ENCODE measurements at places on chromosomes 3 and 15.

GRCh38 chr3:166446986-166447385 is 609.8 kb upstream of the BCHE start:
- H3K36me3 ChIP-seq: no peaks in the 10 kb centered on the region
- H3K4me3 ChIP-seq: no peak overlapping the region
- no peaks in the 10 kb centered on the region for H3K4me1 ChIP-seq
- DNase-seq: no peak
- no peak overlapping the region for H3K27ac ChIP-seq
- H3K27me3 ChIP-seq: no peaks in the 10 kb centered on the region

DNA sequence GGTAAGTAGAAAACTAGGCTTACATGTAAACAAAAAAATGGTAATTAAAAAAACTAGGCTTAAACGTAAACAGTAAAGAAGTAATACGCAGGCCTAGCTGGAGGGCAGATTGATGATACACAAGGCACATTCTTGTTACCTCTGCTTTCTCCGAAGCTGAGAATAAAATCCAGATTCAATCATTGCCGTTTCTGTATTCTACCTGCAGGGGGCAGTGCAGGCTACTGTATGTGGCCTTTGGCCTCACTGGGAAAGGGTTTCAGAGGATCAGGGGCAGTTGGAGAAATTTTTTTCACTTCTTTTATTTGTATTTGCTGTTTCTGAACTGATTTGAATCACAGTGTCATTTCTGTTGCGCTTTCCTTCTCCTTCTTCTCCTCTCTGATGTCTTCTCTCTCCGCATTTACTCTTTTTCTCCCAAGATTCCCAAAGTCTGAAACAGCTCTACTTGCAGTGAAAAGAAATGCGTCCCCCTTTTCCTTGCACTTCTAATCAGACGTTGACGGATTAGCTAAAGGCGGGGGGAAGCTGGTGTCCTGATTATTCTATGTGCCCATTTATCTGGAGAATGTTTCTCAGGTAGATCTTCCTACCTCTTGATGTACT is 67.1 kb upstream of the MCTP2 start:
- no peak overlapping the region for H3K27ac ChIP-seq
- H3K27me3 ChIP-seq: peaks cover 9% of the 10 kb centered on the region
- no peaks in the 10 kb centered on the region for H3K4me1 ChIP-seq
- no peak overlapping the region for H3K4me3 ChIP-seq
- DNase-seq: peak; percentile 66

DNA sequence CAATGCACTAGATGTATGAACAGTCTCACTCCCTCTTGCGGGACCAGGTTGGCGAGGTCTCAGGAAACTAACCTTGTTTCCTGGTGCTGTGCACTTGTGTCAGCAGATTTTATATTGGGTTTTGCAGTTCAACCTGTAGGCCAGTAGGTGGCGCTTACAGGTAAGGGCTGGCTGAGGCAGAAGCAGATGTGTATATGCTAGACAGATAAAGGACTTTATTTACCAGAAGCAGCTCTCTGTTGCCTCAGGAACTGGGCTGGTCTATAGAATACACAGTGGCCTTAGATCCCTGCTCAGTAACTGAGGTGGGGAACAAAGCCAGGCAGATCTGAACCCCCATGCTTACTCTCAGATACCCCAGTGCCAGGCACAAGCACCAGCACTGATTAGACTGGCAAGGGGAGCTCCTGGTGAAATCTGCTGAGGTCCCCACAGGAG is 296.8 kb downstream of the DOCK3 start:
- no peak overlapping the region for H3K27ac ChIP-seq
- H3K36me3 ChIP-seq: no peaks in the 10 kb centered on the region
- peaks cover 3% of the 10 kb centered on the region for H3K27me3 ChIP-seq
- DNase-seq: peak; percentile 76
- peaks cover 26% of the 10 kb centered on the region for H3K4me1 ChIP-seq
- H3K4me3 ChIP-seq: no peak overlapping the region

GRCh38 chr3:70298385-70298784 is 14.1 kb downstream of the MDFIC2 start:
- no peak for DNase-seq
- no peak overlapping the region for H3K4me3 ChIP-seq
- no peak overlapping the region for H3K27ac ChIP-seq
- no peaks in the 10 kb centered on the region for H3K36me3 ChIP-seq

DNA sequence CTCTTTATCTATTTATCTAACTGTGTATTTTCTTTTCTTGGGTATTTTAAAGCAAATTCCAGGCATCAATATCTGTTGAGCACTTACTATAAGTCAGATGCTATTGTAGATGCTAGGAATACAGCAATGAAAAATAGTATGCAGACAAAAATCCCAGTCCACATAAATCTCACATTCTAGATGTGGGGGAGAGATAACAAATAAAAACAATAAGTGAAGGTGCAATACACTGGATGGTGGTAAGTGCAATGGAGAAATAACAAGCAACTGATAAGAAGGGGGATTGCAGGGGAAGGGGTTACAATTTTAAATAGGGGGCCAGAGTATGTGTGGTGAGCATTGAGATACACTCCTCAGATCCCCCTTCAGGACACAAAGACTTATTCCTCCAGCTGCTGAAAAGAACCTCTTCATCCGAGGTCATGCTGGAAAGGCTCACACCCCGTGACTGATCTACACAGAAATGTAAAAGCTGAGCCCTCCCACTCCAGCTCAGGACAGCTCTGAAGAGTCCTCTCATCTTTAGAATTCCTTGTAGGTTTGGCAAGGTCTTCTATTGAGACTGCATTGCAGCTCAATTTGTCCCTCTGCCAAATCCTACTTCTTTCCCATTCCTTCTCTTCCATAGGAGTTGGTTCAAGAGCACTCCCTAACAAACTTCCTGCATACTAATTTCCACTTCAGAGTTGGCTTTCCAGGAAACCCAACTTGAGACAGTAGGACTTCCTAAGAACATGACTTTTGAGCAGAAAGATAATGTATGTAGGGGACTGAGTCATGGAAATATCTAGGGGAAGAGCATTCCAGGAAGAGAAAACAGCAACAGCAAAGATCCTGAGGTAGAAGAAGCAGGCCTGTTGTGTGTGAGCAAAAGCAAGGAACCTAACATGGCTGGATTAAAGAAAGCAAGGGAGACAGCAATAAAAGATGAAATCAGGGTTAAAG is 8.1 kb upstream of the SCG3 start:
- H3K4me3 ChIP-seq: no peak overlapping the region
- DNase-seq: no peak
- peaks cover 12% of the 10 kb centered on the region for H3K27me3 ChIP-seq
- no peaks in the 10 kb centered on the region for H3K4me1 ChIP-seq

- no peaks in the 10 kb centered on the region for H3K4me1 ChIP-seq
- H3K4me3 ChIP-seq: no peak overlapping the region
- H3K36me3 ChIP-seq: no peaks in the 10 kb centered on the region
- DNase-seq: peak; percentile 29
These were observed 90.6 kb upstream of the AKAP13 start for GRCh38 chr15:85289677-85290365.

DNA sequence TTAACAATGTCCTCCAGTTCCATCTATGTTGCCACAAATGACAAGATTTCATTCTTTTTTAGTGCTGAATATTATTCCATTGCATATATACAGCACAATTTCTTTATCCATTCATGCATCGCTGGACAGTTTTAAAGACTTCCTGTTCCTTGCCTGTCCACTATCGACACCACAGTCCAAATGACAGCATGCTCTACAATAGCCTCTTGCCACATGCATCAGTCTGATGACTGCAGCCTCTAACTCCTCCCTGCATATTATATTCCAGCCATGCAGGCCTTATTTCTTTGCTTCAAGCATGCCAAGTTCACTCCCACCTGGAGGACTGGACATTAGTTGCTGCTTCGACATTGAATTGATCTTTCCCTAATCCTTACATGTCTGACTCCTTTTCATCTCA is 306.2 kb downstream of the FOXP1 start:
- H3K36me3 ChIP-seq: peaks cover 3% of the 10 kb centered on the region
- no peak overlapping the region for H3K4me3 ChIP-seq
- H3K27me3 ChIP-seq: no peaks in the 10 kb centered on the region
- no peak overlapping the region for H3K27ac ChIP-seq

DNA sequence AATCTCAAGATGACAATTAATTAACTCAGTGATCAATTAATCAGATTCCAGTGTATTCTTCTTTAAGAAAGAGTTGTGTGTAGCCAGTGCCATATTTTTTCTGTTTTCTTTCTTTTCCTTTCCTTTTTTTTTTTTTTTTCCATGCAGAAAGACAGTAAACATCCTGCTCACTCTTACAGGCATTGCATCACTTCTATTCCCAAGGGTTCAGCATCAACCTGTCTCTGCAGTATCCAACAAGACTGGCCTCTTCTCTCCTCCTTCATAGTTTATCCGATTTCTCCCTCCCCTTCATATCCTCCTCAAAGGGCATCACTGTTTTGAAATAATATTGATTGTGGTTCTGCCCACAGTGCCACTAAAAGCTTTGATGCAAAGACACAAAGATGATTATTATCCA is 17.0 kb upstream of the SLC9A9 start:
- peaks cover 20% of the 10 kb centered on the region for H3K27me3 ChIP-seq
- no peaks in the 10 kb centered on the region for H3K36me3 ChIP-seq
- no peak for DNase-seq
- no peak overlapping the region for H3K27ac ChIP-seq
- H3K4me1 ChIP-seq: no peaks in the 10 kb centered on the region

DNA sequence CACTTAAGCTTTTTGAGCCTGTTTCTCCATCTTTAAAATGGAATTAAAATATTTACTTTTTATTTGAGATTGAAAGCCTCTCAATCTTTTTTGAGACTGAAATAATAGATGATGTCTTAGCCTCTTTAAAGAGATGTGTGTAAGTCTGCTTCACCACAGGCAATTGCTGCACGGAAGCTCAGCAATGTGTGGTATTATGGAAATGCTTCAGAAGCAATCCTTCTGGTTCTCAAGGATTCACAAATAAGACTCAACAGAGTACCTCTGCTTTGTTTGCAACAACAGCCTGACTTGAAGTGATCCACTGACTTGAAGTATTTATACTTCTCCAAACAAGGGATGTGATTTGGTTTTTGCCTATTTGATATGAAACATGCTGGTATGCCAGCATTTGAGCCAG is 332.0 kb upstream of the RASGRP1 start:
- no peaks in the 10 kb centered on the region for H3K27me3 ChIP-seq
- no peak overlapping the region for H3K4me3 ChIP-seq
- H3K27ac ChIP-seq: no peak overlapping the region
- no peaks in the 10 kb centered on the region for H3K4me1 ChIP-seq
- H3K36me3 ChIP-seq: no peaks in the 10 kb centered on the region
- no peak for DNase-seq

DNA sequence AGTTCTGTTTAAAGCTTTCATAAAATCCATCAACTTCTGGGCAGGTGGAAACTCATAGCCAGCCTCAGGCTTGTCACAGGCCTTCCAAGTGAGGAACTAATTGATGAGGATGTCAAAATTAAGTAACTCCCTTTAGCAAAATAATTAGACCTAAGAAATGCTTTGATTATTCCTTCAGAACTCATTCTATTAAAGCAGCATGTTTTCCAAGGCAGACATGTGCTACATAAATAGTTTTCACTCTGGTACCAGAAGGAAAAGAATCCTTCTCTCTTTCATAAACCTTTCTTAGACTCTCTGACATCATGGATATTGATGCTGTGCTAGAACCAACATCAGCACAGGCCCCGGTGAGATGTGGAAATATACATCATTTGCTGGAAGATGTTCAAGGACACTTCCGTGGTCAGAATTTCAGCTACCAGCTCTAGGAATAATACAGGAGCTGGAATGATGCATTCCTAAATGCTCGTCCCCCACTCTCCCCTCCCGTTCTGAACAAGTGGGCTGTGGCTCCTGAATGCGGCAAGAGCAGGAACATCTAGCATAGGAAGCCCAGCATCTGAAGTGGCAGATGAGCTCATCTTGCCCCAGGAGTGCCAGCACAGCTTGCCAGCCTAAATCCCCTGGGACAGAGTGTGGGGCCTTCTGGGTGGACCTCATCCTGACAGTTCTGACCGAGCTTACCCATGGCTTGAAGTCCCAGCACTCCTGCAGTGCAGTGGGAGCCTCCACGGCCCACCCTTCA is 82.4 kb downstream of the WWTR1 start:
- DNase-seq: no peak
- no peak overlapping the region for H3K27ac ChIP-seq
- H3K27me3 ChIP-seq: peaks cover 2% of the 10 kb centered on the region

DNA sequence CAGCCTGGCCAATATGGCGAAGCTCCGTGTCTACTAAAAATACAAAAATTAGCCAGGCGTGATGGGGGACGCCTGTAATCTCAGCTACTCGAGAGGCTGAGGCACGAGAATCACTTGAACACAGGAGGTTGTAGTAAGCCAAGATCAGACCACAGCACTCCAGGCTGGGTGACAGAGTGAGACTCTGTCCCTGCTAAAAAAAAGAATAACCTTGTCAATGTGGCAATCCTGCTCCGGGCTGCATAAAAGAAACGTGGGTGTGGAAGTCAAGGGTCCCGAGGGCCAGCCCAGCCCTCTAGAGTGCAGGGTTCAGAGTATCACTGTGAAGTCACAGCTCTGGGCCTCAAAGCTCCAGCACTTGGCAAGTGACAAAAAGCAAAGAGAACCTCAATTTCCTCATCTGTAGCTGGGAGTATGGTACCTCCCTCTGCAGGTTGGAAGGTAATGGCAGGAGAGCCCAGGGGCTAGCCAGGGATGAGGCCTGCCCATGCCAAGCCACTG is 73.5 kb upstream of the IQSEC1 start:
- H3K27me3 ChIP-seq: no peaks in the 10 kb centered on the region
- peaks cover 4% of the 10 kb centered on the region for H3K36me3 ChIP-seq
- H3K4me1 ChIP-seq: peaks cover 12% of the 10 kb centered on the region
- H3K27ac ChIP-seq: no peak overlapping the region

GRCh38 chr3:12478326-12478725 is 6.0 kb upstream of the TSEN2 start:
- no peak overlapping the region for H3K4me3 ChIP-seq
- H3K4me1 ChIP-seq: peaks cover 17% of the 10 kb centered on the region
- no peak overlapping the region for H3K27ac ChIP-seq
- H3K36me3 ChIP-seq: no peaks in the 10 kb centered on the region
- no peaks in the 10 kb centered on the region for H3K27me3 ChIP-seq

DNA sequence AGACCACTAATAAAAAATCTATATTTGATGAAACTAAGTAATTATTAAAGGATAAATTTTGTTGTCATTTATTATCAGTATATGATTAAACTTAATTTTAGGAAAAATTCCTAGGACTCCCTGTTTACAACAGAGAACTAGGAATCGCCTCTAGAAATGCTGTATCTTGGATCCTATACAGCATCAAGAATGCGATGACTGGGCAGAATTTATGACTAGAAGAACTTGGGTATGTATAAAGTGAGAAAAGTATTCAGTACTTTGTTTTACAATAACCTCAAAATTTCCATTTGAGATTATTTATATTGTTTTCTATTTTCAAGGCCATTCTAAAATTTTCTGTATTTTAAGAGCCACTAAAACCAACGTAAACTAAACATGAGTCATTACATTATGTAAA is 82.3 kb upstream of the AGTR1 start:
- no peaks in the 10 kb centered on the region for H3K4me1 ChIP-seq
- no peak overlapping the region for H3K4me3 ChIP-seq
- H3K27me3 ChIP-seq: no peaks in the 10 kb centered on the region
- no peak for DNase-seq
- H3K27ac ChIP-seq: no peak overlapping the region

All from activated CD4-positive, alpha-beta T cell treated with anti-CD3 and anti-CD28 coated beads, Interleukin-2, amount 10 ng/mL, durations not matched to agents 7 days and 5 days (primary cell).